Progenitor cell of endocrine pancreas (in vitro differentiated cells): ENCODE measurements at places on chromosomes 6 and 20.

DNA sequence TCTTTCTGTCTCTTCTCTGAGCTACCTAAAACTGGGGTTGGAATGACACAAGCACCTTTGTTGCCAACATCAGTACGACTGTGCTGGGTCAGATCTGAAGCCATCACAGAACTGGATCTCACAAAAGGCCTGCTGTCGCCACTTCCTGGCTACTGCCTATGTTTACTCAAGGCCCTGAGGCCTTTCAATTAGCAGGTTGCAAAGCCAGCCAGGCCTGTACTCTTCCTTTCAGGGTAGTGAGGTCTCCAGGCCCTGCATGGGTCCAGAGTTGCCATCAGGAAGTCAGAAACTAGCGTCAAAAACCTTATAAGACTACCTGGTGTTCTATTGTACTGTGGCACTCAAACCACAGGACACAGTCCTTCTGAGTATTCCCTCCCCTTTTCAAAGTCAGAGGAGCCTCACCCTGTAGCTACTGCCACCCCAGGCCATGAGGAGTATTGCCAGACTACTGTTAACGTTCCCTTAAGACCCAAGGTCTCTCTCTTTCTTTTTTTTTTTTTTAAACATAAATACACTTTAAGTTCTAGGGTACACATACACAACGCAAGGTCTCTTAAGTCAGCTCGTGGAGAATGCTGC is 937.4 kb upstream of the GJE1 start:
- DNase-seq, result no peak

GRCh38 chr6:140670021-140670420 is 1295.6 kb upstream of the CITED2 start:
- no peak for DNase-seq

- DNase-seq, result no peak
These were observed 35.1 kb downstream of the TPD52L1 start for GRCh38 chr6:125188594-125189203.

GRCh38 chr6:160461641-160462040 is 113.5 kb downstream of the SLC22A3 start:
- DNase-seq, result no peak

GRCh38 chr6:47545223-47545622 is 67.6 kb downstream of the CD2AP start:
- DNase-seq, result no peak

DNA sequence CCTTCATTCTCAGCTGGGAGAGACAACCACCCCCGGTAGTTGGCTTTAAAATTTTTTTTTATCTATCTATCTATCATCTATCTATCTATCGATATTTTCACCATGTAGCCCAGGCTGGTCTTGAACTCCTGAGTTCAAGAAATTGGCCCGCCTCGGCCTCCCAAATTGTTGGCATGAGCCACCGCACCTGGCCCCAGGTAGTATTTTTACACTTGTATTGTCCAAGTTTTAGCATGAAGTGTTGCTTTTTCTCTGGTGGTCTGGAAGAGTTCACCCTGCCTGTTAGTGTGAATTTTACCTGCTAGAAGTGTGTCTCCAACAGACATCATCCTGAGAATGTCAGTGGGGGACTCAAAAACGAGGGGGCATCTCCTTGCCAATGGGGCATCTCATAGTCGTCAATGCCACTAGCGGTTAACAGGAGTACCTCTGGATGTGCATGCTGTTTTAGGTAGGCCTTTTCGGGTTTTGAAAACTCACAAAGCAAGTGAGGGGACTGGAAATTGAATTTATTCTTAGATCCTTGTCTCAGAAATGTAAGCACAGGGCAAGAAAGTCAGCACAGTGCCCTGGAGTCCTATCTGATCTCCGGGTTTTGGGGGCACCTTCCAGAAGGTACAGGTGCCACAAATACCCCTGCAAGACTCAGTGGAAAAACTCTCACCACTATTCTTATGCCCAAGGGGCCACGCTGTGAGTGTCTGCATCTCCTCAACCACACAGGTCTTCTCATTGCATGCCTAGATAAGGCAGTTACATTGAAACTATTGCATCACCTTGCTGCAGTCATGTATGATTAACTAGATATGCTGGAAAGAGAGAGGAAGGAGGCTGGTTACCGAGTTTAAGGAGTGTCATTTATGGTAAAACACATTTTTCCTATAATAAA is 37.1 kb downstream of the TNFAIP3 start:
- no peak for DNase-seq

GRCh38 chr20:24829649-24830370 is 119.3 kb upstream of the CST7 start:
- DNase-seq, result no peak

DNA sequence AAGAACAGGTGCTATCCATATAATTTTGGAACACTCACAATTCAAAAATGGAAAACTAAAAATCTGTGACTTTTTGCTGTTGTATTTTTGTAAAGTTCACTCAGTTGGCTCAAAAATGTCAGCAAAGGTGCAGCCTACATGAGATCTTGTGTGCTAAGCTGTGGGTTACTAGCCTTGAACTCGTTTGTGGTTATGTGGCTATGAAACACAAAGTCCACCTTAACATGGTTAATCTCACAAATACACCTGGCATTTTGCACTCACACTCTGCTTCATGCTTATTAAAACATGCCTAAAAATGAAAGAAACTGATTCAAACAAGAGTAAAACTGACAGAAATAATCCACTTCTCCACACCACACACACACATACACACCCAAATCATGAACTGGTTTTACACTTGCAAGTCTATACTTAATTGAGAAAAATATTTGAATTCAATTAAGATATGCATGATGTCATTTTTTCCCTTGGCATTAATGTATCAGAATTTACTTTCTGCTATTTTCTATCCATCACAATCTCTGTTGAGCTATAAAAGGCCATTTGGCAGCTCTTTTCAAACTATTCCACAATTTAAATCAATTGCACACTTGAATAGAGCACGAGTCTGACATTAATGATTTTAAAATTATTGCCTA is 22.9 kb upstream of the TMEM30A start:
- DNase-seq, result no peak

GRCh38 chr20:33025318-33025876 is 6.1 kb upstream of the BPIFB6 start:
- no peak for DNase-seq

DNA sequence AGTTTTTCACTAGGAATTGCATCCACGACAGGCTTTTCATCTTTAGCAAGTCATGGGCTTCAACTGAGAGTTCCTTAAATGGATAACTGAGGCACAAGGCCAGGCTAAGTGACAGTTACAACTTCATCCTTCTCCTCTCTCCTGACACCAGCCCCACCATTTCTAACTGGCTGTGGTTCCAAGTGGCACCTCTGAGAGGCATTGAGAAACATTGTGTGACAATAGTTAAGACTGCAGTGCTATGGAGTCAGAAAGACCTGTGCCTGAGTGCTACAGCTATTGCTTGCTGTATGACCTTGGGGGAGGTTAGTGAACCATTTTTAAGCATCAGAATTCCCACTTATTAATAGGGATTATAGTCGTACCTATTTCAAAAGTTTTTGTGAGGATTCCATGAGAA is 26.2 kb upstream of the MLIP start:
- no peak for DNase-seq

DNA sequence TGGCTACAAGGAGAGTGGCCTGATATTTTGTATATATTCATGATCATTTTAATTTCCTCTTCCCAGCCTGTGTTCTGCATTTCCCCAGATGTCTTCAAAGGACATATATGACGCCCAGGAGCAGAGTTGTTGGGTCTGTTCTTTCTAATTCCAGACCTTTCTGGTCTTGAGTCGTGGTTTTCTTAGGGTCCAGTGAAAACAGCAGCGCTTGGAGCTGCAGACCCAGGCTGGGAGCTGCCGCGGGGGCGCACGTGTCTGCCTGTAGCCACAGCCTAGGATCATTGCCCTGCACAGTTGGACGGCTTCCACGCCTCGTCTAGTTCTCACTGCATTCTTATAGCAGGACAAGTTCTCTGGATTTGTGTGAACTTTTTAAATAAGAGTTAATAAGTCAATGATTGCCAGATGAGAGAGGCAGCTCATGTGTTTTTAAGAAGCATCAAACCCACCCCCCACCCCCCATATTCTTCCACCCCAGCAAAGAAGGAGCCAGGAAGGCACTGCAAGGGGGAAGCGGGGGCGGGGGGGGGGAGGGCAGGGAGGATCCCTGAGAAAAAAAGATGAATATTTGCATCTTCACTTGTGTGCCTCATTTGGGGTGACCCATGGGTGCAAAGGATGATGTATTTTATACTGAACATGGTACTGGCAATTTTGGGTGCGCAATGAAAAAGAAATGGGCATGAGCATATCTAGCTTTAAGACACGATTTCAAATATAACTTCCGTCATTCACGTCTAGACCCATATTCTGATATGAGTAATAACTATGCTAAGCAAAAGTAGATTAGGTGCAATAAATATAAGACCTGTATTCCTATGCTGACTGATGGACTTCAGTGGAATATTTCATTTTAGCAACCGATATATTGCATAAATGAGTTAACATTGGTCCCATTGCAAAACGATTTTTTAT is 160.0 kb downstream of the TBXT start:
- DNase-seq, result no peak

DNA sequence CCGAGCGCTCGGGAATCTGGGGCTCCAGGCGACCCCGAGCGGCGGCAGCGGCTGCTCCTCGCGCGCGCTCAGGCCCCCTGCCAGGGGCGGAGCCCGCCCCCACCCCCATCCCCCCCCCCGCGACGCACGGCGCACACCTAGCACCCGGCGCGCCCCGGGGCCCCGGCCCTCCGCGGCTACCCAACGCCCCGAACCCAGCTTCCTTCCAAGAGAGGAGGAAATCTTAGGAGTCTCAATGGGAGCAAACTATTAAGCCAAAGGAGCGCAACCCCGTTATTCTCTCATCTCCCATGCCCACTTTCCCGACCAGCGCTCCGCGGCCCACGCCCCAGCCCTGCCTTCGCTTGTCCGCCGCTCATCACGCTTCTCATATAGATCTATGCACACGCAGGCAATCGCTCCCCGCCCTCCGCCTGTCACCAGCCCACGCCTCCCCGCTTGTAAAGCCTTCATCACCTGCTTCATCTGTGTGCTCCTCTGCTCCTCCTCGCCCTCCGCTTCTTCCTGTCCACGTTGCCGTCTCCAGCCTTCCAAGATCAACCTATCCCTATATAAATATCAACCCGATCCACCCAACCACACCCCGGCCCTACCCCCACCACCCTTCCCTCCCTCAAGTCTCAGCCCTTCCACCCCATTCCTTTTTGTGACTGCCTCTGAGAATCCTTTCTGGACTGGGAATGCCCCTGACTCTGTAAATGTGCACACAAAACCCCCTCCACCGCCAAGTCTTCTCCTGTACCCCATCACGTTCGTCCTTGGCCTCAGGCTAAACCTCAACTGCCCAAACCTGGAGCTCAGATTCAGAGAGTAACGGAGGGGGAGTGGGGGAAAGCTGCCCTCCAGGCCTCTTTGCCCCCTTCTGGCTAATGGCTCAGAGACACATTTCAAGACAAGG is at the start of gene DLK2:
DLK2 (minus strand) TSS at position 18 of the 898 bp plus-strand sequence. CDS start 723 bp downstream, outside the sequence.
- DNase-seq, result no peak

DNA sequence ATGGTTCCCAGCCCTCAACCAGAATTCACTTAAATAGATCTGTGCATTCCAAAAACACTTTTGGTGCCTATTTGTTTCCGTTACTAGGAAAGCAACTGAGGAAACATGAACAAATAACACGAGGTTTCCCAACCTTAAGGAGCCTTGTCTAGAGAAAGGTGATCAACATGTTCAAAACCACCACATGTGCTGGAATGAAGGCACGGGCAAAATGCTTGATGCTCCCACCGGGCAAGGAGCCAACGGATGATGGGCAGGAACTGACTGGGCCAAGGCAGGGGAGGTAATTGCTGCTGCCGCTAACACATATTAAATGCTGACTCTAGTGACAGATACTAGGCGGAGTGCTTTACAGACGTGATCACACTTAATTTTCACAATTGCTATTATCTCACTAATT is 2.5 kb downstream of the MYLK4 start:
- DNase-seq, result no peak

GRCh38 chr6:107603006-107603370 is 113.1 kb downstream of the SOBP start:
- no peak for DNase-seq

DNA sequence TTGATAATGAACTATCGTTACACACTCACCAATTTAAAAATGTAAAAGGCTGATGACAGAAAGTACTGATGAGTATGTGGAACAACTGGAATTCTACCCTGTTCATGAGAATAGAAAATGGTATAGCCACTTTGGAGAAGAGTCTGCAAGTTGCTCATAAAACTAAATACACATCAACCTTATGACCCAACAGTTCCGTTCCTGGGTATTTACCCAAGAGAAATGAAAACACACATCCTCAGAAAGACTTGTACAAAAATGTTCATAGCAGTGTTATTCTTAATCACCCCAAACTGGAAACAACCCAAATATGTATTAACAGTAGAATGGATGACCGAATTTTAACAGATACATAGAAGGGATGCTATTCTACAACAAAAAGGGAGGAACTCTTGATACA is 145.7 kb upstream of the LRFN2 start:
- DNase-seq, result no peak

DNA sequence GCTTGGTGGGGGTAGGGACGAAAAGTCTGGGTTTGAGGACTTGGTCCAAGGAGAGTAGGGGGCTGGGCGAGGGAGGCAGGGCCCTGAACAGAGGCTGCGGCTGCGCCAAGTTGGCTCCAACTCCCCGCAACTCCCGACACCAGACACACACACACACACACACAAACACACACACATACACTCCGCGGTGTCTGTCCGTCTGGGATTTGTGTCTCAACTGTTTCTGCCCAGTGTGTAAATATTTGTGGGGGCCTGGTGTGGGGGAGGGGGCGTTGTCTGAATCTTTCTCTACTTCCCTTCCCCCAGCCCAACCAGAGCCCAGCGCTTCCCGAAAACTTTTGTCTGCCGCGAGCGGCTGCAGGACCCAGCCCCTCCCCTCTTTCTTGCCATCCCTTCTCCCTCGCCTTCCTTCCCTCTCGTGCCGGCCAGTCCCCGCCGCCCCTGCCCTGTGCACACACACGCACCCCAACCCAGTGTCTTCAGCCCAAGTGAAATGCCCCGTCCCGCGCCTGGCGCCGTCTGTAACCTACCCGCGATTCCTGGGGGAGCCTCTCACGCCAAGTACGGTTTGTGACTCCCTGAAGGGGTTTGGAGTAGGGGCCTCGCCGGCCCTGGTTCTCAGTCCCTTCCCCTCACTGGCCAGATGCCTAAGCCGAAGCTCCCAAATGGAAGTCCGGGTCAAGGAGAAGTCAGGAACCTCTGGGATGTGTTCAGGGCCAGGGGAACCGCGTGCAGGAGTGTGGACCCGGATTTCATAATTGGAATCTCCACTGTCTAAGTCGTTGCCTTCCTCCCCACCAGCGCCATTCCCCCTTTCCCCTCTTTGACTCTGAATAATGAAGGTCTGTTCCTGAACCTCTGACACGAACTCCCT is 904 bp downstream of the MDFI start:
- no peak for DNase-seq

GRCh38 chr6:40794586-40794985 is 207.4 kb upstream of the LRFN2 start:
- DNase-seq, result no peak

DNA sequence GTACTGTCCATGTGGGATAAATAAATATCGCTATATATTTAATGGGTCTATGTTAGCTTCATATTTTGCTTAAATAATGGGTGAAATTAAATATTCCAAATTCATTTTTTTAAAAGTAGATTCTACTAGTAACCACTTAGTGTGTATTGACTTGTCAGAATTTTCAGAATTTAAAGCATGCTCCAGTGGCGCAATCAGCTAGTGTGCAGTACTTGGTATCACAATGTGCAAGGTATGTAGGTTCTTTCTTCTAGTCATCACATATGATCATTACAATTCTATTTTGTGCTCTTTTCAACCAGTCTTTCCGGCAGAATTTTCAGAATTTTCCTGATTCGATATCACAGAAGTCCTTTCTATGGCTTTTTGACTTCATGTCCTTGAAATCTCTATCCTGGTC is 32.6 kb downstream of the PDE7B start:
- DNase-seq, result no peak

GRCh38 chr6:7390226-7390878 is 744 bp downstream of the RIOK1 start:
- no peak for DNase-seq
